ENCODE measurements at places on chromosomes 1 and 21.

DNA sequence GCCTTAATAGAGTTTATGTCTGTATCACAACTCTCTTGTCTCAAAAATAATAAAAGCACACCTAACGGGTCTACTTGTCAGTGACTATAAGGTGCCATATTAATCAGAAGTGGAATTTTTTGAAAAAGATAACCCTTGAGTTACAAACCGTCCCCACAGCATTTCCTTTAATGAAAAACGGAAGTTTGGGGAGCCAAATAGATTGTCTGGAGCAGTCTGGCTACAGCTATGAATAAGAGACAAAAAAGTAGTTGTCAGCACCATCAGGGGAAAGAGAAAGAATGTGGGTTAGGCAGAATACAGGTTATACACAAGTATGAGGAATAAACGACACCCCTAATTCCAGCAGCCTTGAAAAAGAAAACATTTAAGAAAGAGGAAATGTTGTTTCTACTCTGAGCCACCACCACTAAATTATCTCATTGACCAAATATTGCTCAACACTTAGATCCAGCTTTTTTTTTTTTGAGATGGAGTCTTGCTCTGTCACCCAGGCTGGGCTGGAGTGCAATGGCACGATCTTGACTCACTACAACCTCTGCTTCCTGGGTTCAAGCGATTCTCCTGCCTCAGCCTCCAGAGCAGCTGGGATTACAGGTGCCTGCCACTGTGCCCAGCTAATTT, 29.4 kb upstream of the USP24 start:
- DNase-seq = no peak

GRCh38 chr1:192564099-192564498, 11.5 kb upstream of the RGS1 start:
- no peak for DNase-seq

DNA sequence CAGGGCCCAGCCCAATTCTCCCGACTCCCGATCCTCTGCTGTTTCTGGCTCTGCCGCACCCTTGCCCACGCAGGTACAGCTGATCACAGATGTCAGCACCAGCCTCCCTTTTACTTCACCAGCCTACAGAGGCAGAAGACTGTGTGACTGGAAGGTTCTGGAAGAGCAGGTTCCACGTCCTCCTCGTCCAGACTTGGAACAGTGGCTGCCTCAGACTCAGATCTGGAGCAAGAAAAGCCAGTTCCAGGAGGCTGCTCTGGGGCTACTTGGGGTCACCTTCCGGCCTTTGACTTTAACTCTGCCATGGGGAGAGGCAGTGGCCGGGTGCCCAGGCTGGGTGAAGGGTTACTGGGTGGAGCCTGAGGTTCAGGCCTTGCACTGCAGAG, 16.1 kb upstream of the KLHDC7A start:
- DNase-seq = no peak

GRCh38 chr1:213200630-213201029, 149.6 kb downstream of the RPS6KC1 start:
- no peak for DNase-seq

DNA sequence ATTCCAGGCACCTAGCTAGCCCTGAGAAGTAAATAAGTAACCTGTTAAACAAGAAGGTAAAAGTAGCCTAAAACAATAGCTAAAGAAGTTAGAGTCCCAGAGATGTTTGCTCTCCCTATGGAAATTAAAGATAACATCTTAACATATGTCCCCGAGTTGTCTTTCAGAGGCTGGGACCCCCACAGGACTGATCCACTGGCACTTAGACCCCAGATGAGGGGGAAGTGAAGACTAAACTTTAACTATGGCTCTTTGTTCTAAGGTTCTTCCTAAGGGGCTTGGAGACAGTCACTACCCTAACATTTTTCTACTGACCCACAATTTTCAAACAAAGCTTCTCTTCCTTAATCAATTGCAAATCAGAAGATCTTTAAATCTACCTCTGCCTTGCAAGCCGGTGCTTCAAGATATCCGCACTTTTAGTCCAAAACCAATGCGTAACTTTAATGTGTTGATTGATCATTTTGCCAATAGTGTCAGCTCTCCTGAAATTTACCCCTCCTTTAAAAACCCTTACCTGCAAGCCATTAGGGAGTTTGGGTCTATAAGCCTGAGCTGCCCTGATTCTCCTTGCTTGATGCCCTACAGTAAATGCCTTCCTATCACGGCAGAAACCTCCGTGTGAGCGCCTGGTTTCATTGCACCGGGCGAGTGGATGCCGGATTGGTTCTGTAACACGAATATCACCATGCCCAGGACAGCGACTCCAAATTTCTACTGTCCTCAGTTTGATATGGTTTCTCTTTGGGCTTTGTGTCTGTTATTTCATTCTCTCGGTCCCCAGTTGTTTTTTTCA, 404.4 kb downstream of the SIPA1L2 start:
- DNase-seq = no peak

Measured in activated T-cell treated with anti-CD3 and anti-CD28 coated beads, Interleukin-2, amount 50 U/mL, for 72 hours (primary cell).